NCI-H345 (cell line): ENCODE measurements at places on chromosomes 6 and 20.

DNA sequence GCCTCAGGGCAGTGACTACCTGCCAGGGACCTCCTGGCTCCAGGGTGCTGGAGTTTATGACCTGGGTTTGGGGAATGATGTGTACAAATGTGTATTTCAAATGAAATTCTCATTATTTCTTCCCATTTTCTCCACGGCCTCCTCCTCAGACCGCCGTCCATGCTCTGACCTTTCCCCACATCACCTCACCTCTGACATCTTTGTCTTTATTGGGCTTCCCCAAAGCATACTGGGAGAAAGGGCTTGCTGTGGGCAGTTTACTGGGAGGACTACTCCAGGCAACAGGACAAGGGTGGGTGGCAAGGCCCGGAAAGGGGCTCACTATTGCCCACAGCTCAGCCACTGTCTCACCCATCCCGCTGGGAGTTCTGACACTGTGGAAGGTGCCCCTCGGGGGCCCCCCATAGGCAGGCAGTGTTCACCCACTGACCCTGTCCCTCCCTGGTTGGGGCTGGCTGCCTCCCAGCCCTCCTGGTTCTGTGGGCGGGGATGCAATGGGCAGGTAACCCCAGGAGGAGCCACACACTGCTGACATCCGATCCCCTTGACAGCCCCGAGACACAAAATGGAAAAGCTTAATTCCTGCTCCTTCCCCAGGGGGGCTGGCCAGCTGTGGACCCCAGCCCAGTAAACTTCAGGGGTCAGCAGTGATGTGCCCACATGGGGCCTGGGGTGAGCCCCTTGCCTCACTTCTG is 39.8 kb upstream of the CST7 start:
- DNase-seq: no peak

DNA sequence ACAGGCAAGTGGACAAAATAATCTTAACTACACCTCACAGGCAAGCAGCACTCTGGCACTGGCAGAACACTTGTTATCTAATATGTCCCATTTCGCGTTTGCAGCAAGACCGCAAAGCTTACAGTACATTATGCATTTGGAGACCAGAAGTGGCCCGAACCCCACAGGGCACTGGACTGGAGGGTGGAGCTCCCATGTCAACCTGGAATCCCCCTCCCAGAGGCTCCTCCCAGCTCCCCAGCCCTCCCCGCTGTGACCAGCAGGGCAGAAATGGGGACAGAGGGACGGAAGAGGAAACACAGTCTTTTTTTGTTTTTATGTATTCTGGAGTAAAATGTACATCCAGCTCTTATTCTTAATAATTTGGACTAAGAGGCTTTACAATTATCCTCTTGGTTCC is 263.7 kb downstream of the SMOC2 start:
- no peak for DNase-seq

- no peak for DNase-seq
These were observed 63.5 kb upstream of the E2F3 start for GRCh38 chr6:20338156-20338555.

DNA sequence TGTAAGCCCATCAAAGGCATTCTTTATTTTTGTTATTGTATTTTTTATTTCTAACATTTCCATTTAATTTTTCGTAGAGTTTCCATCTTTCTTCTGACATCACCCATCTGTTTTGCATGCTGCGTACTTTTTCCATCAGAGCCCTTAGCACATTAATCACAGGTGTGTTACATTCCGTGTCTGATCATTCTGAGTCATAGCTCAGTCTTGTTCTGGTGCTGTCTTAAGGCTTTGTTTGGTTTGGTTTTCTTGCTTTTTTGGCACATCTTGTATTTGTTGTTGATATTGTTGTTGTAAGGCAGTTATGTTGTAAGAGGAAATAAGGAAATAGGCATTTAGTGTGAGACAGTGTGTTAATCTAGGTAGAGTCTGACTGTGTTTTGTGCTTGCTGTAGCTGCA is 214.6 kb upstream of the CDH4 start:
- DNase-seq: no peak

- no peak for DNase-seq
These were observed 48.7 kb downstream of the PDYN start for GRCh38 chr20:1945134-1945618.
